NCI-H2107 (cell line): ENCODE measurements at places on chromosomes 2 and 18.

GRCh38 chr2:118609138-118609537 lies 238.3 kb downstream of the EN1 start:
- DNase-seq: no peak

- DNase-seq: no peak
Observed at GRCh38 chr2:190974629-190975361, 39.2 kb downstream of the STAT1 start.

- DNase-seq: no peak
Observed at GRCh38 chr2:26103752-26104151, 69.1 kb upstream of the GAREM2 start.

DNA sequence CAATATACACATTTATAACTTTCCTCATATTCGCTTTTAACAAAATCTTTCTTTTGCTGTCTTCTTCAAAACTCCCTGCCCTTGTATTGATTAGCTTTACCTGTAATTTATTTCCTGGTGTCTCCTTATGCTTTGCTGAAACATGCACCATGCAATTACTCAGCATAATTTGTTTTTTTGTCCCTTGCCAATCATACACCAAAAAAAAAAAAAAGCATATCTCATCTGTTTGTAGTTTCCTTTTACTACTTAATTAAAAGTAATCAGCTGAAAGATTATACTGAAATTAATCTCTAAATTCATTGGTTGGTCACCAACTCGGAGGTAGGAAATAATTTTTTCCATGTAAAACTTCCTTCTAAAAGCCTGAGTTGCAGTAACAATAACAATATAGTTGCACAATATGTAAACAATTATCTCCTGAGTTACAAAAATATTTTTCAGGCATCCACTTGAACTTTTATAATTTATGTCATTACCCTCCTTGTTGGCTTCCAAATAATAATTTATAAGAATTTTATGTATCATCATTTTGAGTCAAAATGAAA lies 53.0 kb upstream of the ROCK1 start:
- DNase-seq: no peak

GRCh38 chr2:177616066-177616465 lies 223.5 kb downstream of the AGPS start:
- DNase-seq: no peak

- DNase-seq: no peak
Observed at GRCh38 chr2:136022396-136023146, 37.1 kb upstream of the DARS1 start.

DNA sequence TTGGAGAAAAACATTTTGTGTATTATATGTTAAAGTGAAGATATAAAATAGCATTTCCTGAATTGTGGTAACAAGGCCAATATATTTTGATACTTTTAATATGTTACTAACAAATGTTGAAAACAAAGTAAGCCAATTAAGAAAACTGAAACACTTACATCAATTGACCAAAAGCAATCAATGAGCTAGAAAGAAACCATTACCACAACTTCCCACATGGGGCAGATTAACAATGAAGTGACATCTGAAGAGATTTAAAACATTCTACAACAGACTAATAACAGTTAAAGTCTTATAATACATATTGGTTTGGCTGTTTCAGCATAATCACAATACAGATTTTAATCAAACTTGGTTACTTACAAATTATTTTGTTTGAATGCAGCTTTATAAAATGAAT lies 282.4 kb upstream of the NETO1 start:
- no peak for DNase-seq

- DNase-seq: no peak
Observed at GRCh38 chr2:24824071-24824588, 30.9 kb downstream of the CENPO start.

- no peak for DNase-seq
Observed at GRCh38 chr18:13292736-13293135, 74.2 kb downstream of the LDLRAD4 start.

DNA sequence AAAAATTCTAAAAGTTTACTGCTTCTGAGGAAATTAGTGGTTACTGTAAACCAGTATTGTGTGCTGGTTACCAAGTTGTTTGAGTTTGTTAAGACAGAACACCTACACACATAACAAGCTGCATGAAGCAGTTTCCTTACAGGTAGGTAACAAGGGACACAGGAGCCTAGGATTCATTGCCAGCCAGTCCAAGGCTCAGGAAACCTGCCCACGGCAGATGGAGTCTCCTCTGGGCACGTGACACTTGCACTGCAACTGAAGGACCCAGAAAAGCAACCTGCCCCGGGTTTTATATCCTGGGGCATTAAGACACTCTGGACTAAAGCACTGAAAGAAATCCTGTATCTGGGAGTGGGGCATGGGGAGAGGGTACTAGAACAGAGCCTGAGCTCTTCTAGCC lies 639.3 kb downstream of the ADCYAP1 start:
- no peak for DNase-seq

DNA sequence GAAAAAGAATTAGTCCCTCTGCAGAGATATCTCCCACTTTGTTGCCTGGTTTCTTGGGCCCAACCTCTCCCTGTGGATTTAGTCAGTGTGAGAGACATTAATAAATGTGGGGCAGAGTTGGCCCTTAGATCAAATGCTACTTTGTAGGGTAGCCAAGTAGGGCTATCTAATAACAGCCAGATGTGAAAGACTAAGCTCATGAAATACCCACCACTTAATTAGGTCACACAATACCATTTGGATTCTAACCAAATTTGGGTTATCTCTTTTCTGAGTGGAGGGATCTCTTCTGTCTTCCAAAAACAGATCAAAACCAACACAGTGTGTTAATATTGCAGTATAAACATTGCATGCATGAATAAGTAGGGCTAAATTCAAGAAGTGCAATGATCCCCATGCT lies 626.8 kb upstream of the ZEB2 start:
- no peak for DNase-seq

- no peak for DNase-seq
Observed at GRCh38 chr18:23574611-23575308, 11.5 kb downstream of the NPC1 start.

DNA sequence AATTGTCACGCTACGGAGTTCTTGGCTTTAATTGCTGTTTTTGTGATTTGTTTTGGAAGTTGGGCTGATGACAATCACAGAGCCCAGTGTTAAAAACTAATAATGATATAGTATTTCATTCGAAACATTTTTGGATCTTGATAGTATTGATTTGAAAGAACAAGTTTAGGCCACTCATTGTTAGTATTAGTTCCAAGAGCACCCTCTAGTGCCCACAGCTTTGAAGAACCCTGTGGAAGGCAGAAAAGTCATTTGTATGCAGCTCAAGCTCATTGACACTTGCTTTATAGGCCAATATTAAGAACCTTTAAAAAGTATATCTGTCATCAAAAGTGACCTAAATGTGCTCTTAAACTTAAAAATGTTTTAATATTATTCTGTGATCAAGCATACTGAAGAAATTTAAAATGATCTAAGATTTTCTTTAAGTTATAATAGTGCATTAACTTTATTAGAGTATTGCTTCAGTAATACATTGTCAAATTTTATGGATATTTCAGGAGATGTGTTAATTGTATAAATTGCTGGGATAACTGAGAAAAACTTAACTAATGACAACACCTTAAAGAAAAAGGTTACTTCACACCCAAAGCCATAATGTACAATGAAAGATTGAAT lies 191.0 kb downstream of the GRB14 start:
- no peak for DNase-seq

DNA sequence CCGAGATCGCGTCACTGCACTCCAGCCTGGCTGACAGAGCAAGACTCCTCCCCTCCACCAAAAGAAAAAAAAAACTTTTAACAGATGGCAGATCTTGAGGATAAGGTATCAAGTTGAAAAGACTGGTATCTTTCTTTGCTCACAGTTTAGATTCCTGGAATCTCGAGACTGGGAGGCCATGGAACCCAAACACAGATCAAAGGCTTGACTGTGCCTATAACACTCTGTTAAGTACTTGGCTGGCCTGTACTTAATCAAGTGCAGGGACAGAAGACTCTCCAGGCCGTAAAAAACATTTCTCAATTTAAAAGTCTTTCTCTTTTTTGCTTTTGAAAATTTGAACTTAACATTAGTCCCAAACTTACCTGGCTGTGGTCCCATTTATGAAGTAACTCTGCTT lies 107.1 kb upstream of the ZNF516 start:
- DNase-seq: no peak

DNA sequence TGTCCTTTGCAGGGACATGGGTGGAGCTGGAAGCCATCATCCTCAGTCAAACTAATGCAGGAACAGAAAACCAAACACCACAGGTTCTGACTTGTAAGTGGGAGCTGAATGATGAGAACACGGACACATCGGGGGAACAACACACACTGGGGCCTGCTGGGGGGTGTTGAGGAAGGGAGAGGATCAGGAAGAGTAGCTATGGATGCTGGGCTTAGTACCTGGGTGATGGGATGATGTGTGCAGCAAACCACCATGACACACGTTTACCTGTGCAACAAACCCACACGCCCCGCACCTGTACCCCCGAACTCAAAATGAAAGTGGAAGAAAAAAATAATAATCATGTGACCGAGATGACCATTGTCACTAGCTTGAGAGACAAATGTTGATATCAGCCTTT lies 114.7 kb downstream of the NDUFA10 start:
- DNase-seq: no peak

DNA sequence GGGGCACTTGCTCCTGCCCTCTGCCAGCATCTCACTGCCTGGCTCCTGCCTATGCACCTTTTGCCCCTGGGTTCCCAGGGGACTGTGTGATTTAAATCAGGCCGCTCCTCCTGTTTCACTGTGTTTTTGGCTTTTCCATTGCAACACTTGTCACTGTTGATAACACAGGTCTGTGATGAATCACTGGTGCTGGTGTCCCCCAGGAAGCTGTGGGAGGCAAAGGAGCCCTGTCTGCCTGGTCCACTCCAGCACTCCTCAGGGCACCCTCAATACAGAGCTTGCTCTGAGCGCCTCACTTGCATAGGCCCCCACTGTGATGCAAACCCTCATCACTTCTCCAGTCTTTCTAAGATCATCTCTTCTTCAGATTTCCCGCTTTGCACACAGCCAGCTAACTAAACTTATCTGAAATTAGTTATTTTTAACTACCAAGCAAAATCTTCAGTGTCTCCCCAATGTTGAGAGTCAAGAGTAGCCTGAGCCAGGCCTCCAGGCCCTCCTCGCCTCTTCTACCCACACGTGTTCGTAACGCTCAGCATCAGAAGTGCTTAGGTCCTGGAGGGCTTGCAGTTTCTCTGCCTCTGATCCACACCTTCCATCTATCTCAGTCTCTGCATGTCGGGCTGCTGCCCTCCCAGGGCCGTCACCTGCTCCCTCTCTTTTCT lies 2.8 kb downstream of the TMEM18 start:
- no peak for DNase-seq

- no peak for DNase-seq
Observed at GRCh38 chr2:48479915-48480314, 50.0 kb upstream of the STON1 start.

DNA sequence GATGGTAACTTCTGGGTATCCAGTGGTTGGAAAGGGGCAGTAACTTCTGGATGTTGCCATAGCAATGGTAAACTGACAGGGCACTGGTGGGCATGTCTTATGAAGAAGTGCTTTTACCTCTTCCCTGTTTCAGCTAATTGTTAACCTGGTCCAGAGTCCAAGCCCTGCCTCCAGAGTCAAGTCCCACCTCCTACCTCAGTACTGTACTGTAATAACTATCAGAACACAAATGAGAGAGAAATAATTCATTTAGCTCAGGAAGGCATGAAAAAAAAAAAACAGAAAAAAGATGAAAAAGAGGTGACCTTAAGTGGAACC lies 237.0 kb downstream of the ZNF804A start:
- DNase-seq: no peak

- DNase-seq: no peak
Observed at GRCh38 chr18:58934356-58934755, 69.7 kb downstream of the ZNF532 start.

DNA sequence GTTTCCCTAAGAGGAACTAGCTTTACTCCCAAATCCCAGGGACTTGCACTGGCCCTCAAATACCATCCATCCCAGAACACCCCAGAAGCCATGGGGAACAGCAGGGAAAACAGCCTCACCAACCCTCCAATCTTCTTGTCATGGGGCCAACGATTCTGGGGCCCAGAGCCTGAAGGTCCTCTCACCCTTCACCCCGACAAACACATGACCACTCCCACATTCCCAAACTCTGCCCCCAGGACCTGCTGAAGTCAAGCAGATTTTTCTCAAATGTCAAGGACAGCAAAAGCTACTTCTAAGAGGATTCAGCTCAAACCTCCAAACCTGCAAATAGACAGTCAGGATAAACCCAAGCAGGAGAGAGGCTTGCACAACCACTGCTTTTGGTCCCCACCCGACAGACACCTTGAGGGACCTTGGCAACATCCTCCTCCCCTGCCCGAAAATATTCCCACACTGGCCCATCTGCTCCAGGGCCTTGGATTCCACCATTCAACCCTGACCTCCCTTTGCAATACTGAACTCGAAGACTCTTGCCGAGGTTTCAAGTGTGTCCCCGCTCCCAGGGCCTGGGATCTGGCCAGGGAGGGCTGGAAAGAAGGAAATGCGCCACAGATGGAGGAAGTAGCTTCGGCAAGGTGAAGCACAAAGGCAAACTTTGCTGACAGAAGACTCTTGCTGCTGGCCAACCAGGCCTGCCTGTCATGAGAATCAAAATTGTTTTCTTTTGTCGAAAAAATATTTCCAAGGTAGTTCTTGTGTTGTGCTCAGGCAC lies 143.3 kb downstream of the ZFP36L2 start:
- DNase-seq: no peak

DNA sequence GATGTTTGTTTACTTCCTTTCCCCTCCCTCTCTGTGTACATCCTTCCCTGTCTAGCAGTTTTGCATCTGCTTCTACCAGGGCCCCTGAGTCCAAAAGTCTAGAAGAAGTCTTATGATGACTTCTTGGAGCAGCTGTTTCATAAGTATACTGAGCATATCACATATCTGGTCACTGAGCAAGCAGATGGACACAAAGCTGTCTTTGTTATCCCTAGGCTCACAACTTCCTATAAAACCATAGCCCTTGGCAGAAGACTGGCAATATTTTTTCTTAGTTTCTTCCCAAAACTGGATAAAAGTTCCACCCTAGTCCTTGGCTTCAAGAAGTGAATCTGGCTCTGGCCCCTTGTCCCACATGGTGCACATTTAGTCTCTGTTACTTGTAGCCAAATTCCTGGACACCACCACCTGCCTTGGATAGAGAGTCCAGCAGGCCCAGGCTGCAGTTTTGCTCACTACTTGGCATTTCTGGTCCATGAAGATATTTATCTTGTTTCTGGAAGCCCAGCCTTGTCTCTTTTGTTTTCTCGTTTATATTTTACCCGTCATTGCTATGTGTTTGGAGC lies 22.5 kb downstream of the THOC1 start:
- no peak for DNase-seq

DNA sequence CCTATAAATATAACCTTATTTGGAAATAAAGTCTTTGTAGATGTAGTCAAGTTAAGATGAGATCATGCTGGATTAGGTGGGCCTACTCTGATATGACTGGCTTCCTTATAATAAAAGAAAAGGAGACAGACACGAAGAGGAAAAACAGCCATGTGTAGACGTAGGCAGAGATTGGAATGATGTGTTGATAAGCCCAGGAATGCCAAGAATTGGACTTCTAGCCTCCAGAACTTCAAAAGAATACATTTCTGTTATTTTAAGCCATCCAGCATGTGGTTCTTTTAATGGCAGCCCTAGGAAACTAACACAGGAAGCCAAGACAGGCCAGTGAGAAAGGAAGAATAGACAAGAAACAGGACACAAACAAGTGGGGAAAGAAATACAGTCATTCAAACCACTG lies 68.6 kb downstream of the NYAP2 start:
- DNase-seq: no peak
